Lung (tissue), 17 donors: ENCODE measurements at places on chromosomes 3 and 15. TPM values are rescaled to one million over a fixed set of nuclear protein-coding genes. Genes with fewer than 3 reads are reported as not detected.

- DNase-seq, result peak; percentile 32
Observed at GRCh38 chr3:69740103-69741021, 1.1 kb downstream of the MITF start.

- DNase-seq, result no peak
Observed at GRCh38 chr3:181313335-181313734, 323.8 kb upstream of the DNAJC19 start.

- no peak for DNase-seq
Observed at GRCh38 chr3:99923873-99924272, 106.2 kb downstream of the CMSS1 start.

GRCh38 chr3:4981294-4981664 lies 2.0 kb downstream of the BHLHE40 start:
- DNase-seq, result peak; percentile 9

- DNase-seq, result no peak
Observed at GRCh38 chr3:112874725-112875124, 28.1 kb upstream of the CD200R1L start.

- no peak for DNase-seq
Observed at GRCh38 chr3:89344076-89344475, 236.7 kb downstream of the EPHA3 start.

DNA sequence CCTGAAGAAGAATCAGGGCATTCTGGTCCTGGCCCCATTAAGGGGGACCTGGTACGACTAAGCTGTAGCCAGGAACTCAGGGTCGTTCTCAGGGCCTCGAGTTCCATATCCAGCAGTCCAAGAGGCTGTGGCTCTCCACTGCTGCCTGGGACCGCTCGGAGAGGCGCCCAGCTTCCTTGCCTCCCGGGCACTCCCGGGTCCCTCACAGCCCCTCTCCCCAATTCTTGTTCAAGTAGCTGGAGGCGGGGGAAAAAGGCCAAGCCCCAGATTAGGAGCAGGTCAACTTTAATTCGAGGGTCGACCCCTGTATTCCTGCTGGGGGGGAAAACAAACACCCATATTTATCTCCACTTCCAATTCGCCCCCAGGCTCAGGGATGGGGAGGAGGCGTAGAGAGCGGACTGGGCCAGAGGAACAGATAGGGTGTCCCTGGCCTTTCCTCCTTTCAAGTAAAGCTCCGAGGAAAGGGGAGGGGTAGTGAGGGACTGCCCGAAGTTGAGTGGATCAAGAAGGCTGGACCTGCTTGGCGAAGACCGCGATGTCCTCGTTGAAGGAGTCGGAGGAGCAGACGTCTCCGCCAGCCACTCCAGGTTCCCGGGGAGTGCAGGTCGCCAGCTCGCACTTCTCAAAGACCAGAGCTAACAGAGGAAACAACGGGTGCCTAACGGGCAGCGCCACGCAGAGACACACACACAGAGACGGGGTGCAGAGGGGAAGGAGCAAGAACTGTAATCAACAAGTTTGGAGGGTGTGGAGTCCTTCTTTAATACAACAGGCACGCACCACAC lies 4.4 kb downstream of the MEIS2 start:
- DNase-seq, result no peak

GRCh38 chr3:38221005-38221404 lies 44.6 kb upstream of the SLC22A13 start:
- no peak for DNase-seq

- no peak for DNase-seq
Observed at GRCh38 chr15:61367953-61368352, 138.9 kb upstream of the RORA start.

DNA sequence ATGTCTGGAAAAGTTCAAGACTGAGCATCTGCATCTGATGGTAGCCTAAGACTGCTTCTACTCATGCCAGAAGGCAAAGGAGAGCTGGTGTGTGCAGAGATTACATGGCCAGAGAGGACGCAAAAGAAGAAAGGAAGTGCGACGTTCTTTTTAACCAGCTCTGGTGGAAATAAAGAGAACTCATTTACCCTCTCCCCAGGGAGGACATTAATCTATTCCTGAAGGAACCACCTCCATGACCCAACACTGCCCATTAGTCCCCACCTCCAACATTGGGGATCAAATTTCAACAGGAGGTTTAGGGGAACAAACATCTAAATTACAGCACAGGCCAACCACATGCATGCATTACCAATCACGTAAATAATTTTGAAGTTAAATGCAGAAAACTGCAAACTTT lies 1.5 kb upstream of the NCK1 start:
- no peak for DNase-seq

DNA sequence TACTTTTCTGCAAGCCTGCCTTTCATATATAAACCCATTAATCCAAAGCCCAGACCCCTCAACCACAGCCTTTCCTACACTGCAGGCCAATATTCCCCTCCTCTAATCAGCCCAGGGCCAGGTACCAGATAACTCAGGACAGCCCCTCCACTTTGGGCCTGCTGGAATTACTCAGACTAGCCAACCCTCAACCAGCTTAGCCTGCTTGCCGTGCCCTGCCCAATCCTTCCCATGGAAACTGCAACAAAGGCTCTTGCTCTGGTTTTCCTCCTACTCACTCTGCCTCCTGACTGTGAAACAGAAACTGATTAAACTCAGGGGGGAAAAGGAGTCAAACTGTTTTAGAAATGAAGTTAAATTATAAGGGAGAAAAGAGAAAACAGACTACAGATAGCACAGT lies 248.1 kb downstream of the KLF13 start:
- DNase-seq, result no peak

- no peak for DNase-seq
Observed at GRCh38 chr3:62249855-62250543, 123.4 kb downstream of the FEZF2 start.

- DNase-seq, result no peak
Observed at GRCh38 chr3:136008221-136008620, 42.7 kb downstream of the PPP2R3A start.

DNA sequence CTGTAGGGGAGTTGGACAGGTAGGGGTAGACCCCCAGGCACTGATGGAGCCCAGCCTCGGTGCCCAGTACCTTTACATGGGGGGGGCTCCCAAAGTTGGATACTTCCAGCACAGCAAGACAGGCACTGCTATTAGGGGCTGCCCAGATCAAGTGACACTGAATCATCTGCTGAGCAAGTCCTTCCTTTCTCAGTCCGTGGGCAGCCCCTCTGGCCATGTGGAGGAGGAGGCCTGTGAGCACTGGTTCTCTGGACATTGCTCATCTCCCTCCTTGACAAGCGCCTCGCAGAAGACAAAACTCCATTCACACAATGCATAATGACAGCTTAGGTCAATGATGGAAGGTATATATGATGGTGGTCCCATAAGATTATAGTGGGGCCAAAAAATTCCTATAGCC lies 35.7 kb downstream of the EEFSEC start:
- DNase-seq, result no peak

DNA sequence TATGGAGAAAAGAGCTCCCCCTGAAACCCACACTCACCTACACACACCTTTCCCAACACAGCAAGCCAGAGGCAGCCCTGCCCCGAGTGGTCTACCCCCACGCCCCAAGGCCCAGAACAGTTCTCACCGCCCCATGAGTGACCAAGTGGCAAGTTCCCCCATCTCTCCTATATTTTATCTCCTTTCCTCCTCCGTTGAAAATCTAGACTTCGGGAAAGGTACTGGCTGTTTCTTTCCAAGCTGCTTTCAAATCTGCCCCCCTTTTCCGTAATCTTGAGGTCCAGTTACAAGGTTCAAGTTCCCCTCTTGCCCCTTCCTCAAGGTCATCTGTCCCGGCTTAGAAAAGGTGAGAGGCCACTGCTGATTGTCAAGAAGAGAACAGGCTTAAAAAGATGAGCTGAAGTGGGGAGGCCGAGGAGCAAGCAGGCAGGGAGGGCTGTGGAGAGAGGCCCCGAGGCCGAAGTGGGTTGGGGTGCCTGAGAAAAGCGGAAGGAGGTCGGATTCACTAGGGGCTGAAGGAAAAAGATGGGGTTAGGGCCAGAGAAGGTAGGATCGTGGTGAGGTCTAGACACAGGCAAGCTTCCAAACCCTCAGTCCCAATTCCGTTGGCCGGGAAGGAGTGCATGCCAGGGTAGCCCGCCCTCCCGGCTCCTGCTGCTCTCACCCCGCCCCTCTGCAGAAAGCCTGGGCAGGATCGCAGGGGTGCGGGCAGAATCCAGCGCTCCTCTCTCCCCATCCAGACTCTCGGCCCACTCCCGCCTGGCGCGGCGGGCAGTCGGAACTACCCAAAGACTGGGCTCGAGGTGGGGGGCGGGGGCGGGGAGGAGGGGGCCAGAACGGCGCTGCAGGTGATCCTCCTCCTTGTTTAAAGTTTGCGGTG lies 1.7 kb downstream of the SEMA5B start:
- DNase-seq, result peak; percentile 59

DNA sequence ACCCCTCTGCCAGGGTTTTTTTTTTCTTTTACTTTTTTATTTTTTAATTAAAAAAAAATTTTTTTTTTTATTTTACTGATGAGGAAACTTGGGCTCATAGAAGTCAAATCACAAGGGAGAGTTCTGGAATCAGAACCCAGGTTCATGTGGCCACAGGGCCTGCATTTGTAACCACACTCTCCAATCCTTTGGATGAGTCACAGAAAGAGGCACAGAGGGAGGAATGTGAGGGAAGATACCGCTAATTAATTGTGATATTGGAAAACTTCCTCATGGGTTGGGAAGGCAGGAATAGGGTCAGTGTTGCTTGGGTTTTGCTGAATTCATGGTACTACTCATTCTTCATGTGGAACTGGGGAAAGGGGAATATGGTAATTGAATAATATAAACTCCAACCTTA lies 132.9 kb upstream of the SLC6A11 start:
- no peak for DNase-seq

DNA sequence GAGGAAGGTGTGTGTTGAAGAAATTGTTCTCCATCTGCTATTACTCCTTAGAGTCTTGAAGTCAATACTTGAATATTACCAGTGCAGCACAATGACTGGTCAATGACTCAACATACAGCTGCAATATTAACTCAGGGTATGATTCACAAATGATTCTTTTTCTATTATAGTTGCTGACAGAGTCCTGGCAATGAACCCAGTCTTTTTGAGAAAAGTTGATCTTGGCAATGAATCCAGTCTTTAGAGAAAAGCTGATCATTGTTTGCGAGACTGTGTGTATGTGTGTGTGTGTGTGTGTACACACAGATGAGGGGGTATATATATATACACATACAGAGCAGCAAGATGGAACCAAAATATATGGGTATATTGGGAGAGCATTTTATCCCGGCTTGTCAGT lies 315.1 kb downstream of the ZNF385D start:
- no peak for DNase-seq

DNA sequence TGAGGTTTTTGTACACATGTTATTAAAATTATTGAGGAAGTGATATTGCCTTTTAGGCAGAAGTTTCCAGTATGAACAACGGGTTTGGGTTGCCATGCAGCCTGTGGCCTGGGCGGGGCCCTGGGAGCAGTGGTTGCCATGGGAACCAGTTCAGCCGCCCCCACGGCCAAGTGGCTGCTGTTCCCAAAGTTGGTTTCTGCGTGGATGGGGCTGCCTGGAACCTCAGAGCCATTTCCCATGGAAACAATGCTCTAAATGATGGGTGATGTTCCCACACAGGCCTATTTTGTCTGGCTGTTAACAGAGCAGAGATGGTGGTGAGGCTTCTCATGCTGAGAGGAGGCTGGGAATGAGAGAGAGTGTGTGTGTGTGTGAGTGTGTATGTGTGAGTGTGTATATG lies 19.5 kb downstream of the MRAS start:
- DNase-seq, result no peak

DNA sequence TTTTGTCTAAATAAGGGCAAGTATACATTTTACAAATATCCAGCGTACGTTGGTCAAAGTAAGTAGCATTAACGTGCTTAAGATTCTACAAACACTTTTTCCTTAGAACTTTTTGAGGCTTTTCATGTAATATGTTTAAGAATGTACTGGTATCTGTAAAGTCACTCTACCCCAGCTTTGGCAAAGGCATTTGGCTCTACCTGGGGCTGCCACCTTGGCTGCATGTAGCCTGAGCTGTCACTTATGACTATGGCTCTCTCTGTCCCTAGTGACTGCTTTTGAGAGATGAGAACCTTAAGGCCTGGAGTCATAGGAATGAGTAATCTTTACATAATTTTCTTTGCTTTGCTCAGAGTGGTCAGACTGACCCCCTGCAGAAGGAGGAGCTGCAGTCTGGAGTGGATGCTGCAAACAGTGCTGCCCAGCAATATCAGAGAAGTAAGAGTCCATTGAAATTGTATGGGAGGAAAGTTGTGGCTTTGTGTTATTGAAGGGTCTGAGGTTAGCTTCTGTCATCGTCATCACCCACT lies 61.2 kb downstream of the IQGAP1 start:
- no peak for DNase-seq

GRCh38 chr15:75672646-75673425 lies 25.1 kb downstream of the SNX33 start:
- DNase-seq, result peak; percentile 71

GRCh38 chr3:51934991-51935885 lies 6.5 kb downstream of the RRP9 start:
- DNase-seq, result no peak

DNA sequence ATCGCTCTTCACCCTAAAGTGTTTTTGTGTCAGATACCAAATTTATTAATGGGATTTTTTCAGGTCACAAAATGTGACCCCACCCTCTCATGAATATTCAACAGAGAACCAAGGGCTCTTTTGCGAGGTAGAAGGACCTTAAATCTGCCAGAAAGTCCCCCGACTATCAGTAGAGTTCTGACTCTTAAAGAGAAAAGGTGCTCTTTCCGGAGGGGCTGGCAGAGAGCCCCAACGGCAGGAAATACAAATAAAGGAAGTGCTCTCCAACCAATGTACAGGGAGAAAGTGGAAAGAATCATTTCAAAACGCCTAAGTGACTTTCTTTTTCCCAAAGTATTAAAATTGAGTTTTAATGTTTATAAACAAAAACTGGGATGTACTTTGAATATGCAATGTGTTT lies 517.2 kb downstream of the FOXP1 start:
- peak; percentile 61 for DNase-seq

GRCh38 chr3:174199696-174200095 lies 659.4 kb upstream of the NAALADL2 start:
- no peak for DNase-seq

GRCh38 chr3:12840591-12841148 lies 695 bp downstream of the RPL32 start:
- DNase-seq, result no peak

PLOD2 gene
- 17.8 TPM for polyA plus RNA-seq

BTD gene
- 16.8 TPM for polyA plus RNA-seq

TRIM69 gene
- 26.4 TPM for polyA plus RNA-seq

TLR9 gene
- polyA plus RNA-seq, result 0.37 TPM

FANCD2OS gene
- not detected for polyA plus RNA-seq

GOLGA8F gene
- not detected for polyA plus RNA-seq

C3orf20 gene
- polyA plus RNA-seq, result 0.03 TPM

CHST13 gene
- polyA plus RNA-seq, result 0.51 TPM

CYFIP1 gene
- polyA plus RNA-seq, result 65.5 TPM

XCR1 gene
- polyA plus RNA-seq, result 1.1 TPM

DUOX1 gene
- 160 TPM for polyA plus RNA-seq

SYNPR gene
- not detected for polyA plus RNA-seq

DLG1 gene
- 16.7 TPM for polyA plus RNA-seq

GOLGA8N gene
- polyA plus RNA-seq, result 2.0 TPM

SEMA3G gene
- 5.1 TPM for polyA plus RNA-seq

COL8A1 gene
- 19.5 TPM for polyA plus RNA-seq

ERC2 gene
- 0.20 TPM for polyA plus RNA-seq

RTP1 gene
- not detected for polyA plus RNA-seq
